ENCODE measurements at places on chromosomes 3 and 15.

DNA sequence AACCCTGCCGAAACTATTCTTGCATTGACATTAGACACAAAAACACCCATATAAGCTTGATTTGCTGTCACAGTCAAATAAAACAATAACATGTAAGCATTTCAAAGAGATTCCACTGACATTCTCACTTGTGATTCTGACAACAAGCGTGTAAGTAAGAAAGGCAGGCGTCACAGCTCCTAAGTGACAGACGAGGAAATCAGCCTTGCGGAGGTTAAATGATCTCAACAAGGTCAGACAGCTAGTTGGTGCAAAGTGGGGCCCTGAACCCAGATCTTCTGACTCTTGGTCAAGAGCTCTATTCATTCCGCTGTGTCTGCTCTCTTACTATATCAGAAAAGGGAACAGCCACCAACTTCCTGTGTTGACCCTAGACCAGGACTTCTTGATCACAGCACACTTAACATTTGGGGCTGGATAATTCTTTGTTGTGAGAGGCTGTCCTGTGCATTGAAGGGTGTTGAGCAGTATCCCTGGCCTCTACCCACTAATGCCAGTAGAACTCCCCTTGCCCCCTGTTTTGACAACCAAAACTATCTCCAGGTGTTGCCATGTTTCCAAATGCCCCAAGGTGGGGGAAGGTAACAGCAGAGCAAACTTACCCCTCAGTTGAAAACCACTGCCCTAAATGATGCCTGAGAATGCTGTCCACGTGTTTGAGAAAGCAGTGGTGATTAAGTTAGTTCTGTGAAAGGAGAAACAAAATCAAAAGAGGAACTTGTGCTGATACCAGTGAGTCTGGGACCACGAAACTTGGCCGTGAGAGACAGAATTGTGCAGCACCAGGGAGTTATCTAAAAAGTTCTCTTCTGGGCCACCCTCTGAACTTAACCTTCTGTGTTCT, 86.1 kb downstream of the LIPC start:
- DNase-seq, result peak; percentile 28

GRCh38 chr3:12221663-12222062, 63.0 kb upstream of the TIMP4 start:
- no peak for DNase-seq

DNA sequence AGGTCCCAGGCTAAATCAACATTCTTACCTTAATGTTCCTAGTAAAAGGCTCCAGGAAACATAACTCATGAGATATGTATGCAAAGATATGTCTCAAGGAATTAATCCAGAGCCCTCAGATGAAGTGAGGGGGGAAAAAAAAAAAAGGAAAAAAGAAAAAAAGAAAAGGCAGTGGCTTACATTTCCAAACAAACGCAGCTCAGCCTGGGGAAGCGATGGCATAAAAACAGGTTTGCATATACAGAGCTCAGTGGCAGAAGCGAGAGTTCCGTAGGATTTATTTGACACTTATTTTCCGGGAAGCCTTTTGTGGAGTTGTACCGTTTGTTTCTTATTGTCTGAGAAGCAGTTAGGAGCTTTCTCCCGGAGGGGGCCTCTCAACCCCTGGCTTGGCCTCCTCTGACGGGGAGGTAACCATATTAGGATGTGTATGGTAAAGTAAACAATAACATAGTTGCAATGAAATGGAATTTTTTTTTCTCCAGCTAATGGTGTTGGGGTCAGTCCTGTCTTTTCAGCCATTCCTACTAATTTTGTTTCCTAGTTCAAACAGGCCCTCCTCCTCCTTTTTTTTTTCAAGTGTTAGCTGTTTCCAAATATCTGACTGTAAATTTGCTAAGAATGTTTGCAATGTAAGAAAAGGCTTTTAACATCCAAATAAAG, 338.6 kb downstream of the FOXP1 start:
- no peak for DNase-seq

DNA sequence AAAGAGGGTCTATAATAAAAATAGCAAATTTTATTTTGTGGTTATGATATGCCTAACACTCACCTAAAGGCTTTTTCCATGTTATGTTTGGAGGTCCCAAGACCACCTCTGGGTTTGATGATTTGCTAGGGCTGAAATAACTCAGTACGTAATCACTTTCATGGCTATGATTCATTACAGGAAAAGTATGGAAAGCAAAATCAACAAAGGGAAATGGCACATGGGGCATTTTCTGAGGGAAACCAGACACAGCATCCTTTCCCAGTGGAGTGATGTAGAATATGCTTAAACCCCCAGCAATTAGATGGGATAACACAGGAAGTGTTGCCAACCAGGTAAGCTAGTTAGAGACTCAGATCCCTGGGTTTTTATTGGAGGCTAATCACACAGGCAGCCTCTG, 701.6 kb upstream of the CBLB start:
- no peak for DNase-seq

- DNase-seq, result no peak
Observed at GRCh38 chr3:151075869-151076562, 9.4 kb upstream of the MED12L start.

DNA sequence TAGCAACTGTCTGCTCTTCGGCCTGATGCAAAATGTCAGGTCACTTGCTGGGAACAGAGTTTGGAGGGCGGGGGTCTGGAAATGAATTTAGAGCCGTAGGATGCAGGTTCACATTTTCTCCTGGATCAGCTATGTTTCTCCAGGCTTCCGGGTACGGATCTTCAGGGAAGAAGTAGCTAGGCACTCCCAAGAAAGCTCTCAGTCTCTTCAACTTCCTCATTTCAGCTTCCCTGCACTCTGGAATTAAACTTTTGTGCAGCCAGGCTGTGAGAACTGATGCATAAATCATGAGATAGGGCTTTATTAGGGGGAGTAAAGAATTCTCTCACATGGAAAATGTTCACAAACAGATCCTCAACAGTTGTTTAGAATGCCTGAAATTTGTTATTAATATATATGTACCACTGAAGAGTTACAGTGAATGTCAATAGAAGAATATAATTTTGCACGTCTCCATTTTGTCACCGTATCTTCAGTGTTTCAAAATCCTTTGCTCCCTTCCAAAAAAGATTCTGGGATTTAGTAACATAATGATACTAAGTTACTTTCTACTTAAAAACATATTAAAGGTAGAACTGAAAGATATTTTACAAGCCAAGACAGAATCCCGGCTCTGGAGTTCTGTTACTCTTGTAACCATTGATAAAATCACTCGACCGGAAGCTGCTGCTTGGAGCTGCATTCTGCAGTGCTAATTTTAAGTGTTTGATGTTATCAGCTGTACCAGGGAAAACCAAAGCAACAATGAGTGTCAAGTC, 178.5 kb upstream of the P2RY1 start:
- DNase-seq, result no peak

DNA sequence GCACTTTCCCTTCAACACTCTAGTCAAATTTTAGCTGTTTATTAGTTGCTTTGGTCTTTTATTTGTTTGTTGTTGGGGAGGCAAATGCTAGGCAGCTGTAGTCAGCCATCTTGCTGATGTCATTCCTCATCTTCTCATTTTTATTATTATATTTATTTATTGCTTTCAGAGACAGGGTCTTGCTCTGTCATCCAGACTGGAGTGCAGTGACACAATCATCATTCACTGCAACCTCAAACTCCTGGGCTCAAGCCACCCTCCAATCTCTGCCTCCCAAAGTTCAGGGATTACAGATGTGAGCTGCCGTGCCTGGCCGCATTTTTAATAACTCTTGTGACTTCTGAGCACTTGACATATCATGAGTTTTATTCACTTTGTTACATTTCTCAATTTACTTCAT, 441.4 kb downstream of the DIPK2A start:
- no peak for DNase-seq

- DNase-seq, result no peak
Observed at GRCh38 chr3:133980035-133980434, 49.7 kb downstream of the SLCO2A1 start.

GRCh38 chr3:9293076-9293475, 43.6 kb upstream of the SRGAP3 start:
- no peak for DNase-seq

- DNase-seq, result no peak
Observed at GRCh38 chr3:121998030-121998580, 23.9 kb downstream of the ILDR1 start.

DNA sequence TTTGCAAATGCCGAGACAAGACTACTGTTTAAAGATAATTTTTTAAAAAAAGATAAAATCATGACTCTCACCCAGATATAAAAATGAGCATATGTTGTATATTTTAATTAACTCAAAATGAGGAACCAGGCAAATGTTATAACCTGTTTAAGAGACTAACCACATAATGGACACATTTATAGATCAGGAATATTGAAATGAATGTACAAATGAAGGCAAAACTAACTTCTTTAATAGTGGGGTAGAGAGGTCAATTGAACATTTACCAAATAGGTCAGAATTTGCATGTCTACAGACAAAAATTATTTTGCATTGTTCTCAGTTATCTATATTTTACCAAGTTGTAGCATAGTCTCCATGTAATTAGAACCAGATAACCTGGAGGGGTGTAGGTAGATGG, 134.3 kb upstream of the PFN2 start:
- no peak for DNase-seq

DNA sequence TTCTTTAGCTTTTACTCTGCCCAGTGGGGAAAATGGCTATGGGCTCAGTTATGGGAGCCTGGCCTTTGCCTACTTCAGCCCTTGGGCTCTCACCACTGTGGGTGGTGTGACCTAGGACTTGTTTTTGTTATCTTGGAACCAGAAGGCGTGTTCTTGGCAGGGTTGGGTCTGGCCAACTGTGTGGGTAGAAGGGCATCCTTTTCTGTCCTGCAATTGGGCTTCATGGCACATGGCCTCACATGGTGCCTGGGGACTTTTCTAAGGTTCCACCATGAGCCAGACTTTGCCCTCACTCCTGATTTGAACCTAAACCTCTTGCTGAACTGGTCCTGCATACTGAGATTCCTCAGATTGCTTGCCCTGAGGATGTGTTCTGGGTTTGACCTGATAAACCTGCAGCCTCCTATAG, 1.7 kb downstream of the GLYCTK start:
- no peak for DNase-seq

- DNase-seq, result no peak
Observed at GRCh38 chr3:186871403-186871924, 29.0 kb downstream of the ADIPOQ start.
